ENCODE measurements at places on chromosomes 5 and 9.

DNA sequence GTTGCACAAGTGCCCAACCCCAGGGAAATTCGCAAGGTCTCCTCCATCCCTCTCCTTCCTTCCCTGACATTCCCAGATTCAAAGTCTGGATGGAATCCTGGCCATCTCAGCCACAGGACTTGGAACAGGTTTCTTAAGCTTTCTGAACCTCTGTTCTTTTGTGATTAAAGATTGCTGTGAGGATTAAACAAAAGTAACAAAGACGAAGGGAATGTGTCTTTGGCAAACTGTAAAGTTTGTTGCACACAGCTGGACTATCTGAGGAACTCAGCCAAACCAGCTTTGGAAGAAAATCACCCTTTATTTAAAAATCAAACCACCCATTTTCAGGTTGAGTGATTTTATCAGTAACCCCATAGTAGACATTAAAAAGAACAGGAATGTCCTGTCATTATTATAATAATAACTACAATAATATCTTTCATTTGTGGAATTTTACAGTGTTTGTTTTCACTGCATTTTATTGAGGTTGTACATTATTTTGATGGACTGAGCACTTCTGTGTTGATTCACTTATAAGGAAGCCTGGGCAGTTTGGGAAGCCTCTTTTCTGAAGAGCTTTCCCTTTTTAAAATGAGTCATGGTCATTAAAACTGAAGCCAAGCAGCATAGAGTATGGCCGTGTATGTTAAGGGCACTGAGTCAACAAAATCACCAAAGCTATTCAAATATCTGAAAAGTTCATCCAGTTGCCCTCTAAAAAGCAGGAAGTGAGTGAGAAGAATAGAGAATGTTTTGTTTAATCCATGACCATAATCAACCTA lies 310.2 kb downstream of the AGTPBP1 start:
- no peak for DNase-seq

GRCh38 chr5:106759581-106759980 lies 911.2 kb downstream of the EFNA5 start:
- DNase-seq, result no peak

GRCh38 chr5:153445875-153446579 lies 44.4 kb upstream of the GRIA1 start:
- no peak for DNase-seq

DNA sequence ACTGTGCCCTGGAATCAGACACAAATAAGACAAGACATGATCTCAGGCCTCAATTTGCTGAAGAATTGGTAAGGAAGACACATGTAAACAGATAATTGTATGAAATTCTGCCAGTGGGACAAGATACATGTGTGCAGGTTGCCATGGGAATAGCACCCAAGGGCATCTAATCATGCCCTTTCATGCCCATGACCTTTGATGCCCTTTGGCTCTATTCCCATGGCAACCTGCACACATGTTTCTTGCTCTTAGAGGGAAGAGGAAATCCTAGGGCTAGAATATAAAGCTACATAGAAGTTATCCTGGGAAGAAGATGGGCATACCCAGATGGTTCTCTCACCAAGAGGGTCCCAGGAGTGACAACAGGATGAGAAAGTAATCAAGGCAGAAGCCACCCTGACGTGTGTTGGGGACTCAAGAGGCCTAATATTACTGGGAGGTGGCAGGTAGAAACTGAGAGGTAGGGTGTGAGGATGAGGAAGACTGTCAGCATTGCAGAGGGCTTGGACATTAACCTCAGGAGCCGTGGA lies 34.4 kb downstream of the P4HA2 start:
- no peak for DNase-seq

DNA sequence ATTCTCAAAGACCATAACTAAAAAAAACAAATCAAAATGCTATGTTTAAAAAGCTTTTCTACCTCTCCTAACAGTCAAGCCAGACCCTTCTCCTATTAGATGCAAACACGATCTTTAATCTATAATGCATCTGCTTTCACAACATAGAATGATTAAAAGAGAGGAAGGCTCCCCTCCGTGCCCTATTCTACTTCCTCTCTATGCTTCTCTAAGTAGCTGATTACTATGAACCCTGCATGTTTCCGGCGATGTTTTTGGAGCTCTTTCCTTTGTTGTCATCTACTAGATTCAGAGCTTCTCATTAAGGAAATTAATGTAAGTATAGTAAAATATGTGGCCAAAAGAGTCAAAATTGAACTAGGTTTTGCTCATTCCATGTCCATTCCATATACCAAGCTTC lies 29.2 kb upstream of the CEP120 start:
- no peak for DNase-seq

DNA sequence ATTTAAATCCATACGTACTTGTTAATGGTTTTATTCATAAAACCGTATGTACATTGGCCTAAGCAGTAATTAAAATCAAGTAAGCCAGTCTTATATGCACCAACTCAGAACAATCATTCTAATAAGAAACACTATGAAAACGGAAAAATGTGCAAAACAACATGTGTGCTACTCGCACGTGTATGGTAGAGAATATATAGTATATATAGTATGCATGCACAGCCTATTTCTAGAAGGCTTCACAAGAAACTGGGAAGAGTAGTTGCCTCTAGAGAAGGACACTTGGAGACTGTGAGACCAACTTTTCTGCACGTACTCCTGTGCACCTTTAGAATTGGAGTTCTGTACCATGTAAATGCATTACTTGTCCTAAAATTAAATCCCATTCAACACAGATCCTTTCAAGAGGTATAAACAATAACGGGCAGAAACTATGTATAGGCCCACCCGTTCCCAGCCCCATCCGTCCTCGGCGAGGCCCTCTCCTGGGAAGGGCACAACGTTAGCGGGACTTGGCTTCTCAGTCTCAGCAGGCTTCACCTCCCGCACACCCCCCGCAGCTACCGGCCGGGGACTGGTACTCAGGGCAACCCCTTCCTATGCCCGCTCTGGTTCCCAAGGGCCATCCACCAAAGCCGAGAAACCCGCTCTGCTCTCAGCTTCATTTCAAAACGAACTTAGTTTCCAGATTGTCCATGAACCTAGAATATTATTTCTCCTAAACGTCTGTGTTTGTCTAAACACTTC lies 2.0 kb downstream of the CDC14B start:
- DNase-seq, result no peak

DNA sequence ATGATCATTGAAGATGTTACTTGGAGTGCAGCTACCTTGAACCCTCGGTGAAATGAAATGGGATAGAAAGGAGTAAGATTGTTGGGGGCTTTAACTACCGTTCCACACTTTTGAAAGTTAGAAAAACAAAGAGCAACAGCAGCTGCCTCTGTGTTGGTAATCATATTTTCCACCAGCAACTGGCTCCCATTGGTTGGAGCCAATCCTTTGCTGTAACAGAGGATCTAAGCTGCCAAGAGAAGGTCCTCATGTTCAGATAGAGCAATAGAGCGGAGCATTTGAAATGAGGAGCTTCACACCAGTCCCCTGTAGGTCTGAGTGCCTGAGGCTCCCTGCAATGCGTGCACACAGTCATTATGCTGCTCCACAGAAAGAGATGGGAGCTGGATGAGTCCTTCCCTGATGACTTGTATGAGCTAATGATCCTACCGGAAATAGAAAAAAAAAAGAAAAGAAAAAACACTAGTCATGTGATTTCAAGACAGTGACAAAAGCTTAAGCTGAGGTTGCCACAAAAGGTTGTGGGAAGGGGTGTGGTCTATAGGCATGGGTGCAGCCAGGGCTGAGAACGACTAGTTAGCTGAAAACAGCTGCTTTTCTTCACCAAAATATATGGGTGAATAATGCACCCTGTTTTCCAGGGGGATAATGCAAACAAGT lies 300.7 kb downstream of the MLLT3 start:
- no peak for DNase-seq

DNA sequence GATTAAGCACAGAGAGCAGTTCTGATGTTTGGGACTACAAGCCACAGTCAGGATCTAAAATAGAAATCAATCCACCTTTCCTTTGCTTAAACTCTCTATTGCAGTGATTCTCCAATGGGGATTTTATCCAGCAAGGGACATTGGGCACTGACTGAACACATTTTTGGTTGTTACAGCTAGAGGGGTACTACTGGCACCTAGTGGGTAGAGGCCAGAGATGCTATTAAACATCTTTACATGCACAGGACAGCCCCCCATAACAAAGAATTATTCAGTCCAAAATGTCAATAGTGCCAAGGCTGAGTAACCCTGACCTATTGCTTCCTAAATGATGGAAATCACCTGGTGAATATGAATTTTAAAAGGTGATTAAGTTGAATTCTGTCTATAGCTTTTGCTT lies 12.0 kb downstream of the ZNF622 start:
- no peak for DNase-seq

DNA sequence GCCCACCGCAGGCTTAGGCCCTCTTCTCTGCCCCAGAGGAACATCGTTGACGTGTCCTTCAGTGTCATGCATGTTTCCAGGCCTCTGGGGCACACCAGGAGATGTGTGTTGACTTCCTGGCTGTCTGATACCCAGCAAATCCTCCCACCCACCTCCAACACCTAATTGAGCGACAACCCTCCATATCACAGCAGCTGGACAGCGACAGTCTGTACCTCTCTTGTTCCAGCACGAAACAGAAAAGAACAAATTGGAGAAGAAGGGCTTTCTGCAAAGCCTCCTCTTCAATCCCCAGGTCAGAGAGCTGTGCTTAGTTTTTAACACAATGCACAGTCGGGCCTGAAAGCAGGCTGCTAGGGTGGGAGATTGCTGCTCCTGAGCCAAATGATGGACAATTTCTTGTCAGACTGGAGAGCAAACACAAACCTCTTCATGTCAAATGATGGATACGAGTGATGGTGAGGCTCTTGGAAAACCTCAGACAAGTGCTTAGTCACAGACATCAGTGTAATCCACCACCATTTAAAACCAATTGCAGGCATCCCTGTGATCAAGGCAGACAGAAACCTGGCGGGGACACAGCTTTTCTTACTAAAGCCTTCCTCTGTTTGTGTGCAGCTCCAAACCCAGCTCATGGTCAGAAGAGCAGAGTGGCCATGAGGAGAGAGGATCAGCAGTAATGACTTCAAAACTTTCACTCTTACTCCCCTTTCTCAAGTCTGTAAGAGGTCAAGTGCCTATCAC lies 110.6 kb downstream of the EBF1 start:
- no peak for DNase-seq

DNA sequence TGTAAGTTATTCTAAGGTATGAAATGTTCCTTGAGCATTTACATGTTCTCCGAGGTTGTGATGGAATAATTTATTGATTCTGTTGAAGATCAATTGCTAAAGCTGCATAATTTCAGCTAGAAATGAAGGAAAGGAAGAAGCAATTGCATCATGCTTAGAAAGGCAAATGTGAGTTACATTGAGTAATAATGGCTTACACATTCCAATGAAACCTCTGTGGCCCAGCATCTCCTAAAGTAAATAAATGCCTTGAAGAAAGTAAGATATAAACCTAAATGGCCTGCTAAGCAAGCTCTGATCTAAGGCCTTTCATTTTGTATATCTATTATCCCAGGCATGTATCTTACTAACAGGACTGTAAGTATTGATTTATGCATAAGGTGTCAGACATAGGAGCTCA lies 677.3 kb upstream of the RGMB start:
- DNase-seq, result no peak

DNA sequence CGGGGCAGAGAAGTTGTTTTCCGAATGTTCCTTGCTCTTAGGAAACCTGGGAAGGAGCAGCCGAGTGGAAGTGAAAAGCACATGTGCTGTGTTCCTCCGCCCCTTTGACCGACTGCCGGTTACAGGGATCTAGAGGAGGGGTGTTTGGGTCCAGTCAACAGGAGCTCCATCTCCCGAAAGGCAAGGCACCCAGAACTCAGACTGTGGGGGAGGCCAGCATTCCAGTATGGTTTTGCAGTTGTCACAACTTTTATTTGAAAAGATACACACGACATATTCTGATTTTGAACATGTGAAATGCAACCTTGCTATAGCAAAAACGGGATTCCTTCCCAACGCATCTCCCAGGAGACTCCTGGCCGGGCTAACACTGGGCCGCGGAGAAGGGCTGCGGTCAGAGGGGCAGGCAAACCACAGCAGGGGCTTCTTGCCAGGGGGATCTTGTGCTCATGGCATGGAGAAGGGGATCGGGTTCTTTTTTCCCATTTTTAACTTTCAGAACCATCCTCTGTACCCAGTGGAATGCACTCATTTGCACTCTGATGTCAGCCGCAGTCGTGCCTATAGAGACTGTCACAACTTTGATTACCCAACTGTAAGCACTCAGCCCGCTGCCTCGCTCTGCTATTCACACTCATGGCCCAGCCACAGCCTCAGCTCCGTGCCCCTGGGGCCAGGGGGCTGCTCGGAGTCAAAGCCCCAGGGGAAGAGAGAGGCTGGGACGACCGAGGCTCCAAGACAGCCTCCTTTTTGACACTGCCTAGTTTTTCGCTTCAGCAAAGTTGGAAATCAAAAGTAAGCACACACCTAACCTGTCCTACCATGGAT lies 3.9 kb downstream of the QRFP start:
- DNase-seq, result peak; percentile 58

DNA sequence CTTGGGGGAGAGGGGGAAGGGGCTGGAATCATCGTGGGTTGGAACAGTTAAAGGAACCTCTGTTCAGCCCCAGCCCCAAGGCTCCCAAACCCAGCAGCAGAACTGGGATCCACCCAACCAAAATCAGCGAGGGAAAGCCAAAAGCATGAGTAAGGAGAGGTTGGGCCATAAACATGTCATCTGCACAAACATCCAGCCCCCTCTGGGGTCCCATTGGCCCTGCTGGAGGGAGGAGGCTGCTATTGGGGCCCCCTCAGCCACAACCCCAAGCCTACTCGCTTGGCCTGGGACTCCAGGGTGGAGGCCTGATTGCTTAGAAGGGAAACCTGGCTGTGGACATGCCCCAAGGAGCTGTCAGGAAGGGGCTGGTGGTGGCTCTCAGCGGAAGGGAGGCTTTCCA lies 154.9 kb downstream of the FGF18 start:
- DNase-seq, result no peak

DNA sequence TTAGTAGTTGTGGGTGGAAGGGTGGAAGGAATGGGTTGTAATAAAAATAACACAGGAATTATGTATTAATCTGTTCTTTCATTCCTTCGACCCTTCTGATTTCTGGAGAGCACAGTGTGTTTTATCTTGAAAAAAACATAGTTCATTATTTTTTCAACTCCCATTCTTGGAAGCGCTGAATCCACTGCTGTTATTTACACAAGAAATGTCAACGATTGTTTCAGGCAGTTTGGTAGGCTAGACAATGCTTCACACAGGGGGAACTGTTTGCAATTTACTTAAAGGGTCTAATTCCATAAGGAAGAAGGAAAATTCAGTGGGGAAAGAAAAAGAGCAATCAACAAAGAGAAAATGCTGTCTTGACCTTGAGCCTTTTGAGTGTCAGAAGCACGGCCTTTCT lies 142.9 kb downstream of the TLE1 start:
- no peak for DNase-seq
